ENCODE measurements at places on chromosomes 16 and 17.

DNA sequence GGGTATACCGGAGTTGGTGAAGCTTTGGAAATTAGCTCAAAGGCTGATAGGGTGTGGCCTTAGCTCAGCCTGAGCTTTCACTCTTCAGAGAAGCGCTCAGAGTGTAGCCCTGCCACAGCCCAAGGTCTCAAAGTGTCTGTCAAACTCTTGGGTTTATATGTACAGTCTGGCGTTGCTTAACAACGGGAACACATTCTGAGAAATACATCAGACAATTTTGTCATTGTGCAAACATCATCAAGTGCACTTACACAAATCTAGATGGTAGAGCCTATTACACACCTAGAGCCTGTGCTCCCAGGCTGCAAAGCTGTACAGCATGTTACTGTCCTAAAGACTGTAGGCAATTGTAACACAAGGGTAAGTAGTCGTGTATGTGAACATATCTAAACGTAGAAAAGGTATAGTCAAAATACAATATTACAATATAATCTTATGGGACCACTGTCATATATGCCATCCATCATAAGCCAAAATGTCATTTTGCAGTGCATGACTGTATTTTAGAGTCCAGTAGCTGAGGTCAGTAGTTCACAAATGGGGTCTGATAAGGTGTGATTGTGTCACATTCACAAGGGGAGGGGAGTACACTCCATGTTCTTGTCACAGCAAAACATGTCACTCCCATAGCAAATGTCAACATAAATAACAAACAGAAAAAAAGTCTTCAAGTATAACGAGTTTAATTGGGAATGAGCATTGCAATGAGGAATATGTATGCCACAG, 20.6 kb downstream of the CHAD start:
- no peaks in the 10 kb centered on the region for H3K27me3 ChIP-seq
- H3K4me3 ChIP-seq = no peak overlapping the region
- H3K4me1 ChIP-seq = peaks cover 9% of the 10 kb centered on the region
- H3K36me3 ChIP-seq = no peaks in the 10 kb centered on the region
- ATAC-seq = no peak

GRCh38 chr16:56673921-56674320, 4.3 kb downstream of the MT1H start:
- no peak overlapping the region for H3K27ac ChIP-seq
- no peak overlapping the region for H3K4me3 ChIP-seq
- ATAC-seq = peak; percentile 55
- no peaks in the 10 kb centered on the region for H3K36me3 ChIP-seq
- peaks cover 20% of the 10 kb centered on the region for H3K4me1 ChIP-seq

DNA sequence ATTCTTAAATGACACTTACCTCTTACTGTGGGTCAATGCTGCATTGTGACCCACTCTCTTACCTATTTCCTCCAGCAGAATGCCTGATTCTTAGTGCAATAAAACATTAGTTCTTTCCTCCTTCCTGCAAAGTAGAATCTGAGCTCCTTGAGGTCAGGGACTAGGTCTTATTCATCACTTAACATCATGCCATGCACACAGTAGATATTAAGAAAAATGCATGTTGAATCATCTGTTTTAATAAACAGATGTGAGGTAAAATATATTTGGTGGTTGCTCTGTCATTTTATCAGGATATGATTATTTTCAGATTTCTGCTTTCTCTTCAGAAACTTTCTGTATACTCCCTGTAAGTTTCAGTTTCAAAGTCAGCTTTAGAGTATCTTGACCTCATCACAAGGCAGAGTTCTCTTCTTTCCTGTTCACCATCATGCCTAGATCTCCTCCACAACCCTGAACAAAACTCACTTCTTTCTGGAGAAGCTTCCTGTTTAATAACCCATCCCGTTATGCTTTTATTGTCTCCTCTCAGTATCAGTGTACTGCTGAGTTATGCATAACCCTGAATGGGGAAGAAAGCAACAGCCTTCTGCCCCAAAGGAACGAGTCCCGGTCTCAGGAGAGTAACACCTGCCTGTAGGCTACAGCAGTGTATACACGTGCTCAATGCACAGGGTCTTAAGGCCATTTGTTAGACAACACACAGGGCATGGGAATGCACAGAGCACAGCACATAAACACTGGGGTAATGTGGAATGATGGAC, 30.3 kb upstream of the SUPT4H1 start:
- H3K36me3 ChIP-seq = no peaks in the 10 kb centered on the region
- no peaks in the 10 kb centered on the region for H3K27me3 ChIP-seq
- no peak overlapping the region for H3K4me3 ChIP-seq
- H3K27ac ChIP-seq = no peak overlapping the region
- H3K4me1 ChIP-seq = no peaks in the 10 kb centered on the region

GRCh38 chr17:17514993-17515933, 19.1 kb upstream of the RASD1 start:
- peaks cover 11% of the 10 kb centered on the region for H3K36me3 ChIP-seq
- no peaks in the 10 kb centered on the region for H3K4me1 ChIP-seq
- no peak overlapping the region for H3K4me3 ChIP-seq
- ATAC-seq = peak; percentile 39
- H3K27ac ChIP-seq = no peak overlapping the region

- no peak overlapping the region for H3K27ac ChIP-seq
- peaks cover 15% of the 10 kb centered on the region for H3K27me3 ChIP-seq
- no peak overlapping the region for H3K4me3 ChIP-seq
- no peaks in the 10 kb centered on the region for H3K4me1 ChIP-seq
Observed at GRCh38 chr16:28317040-28317880, 24.9 kb downstream of the SBK1 start.

GRCh38 chr17:30915833-30916611, 5.7 kb upstream of the ADAP2 start:
- H3K4me1 ChIP-seq = no peaks in the 10 kb centered on the region
- H3K27ac ChIP-seq = no peak overlapping the region
- H3K36me3 ChIP-seq = no peaks in the 10 kb centered on the region
- peaks cover 8% of the 10 kb centered on the region for H3K27me3 ChIP-seq
- no peak overlapping the region for H3K4me3 ChIP-seq

GRCh38 chr16:87058728-87059250, 258.4 kb downstream of the C16orf95 start:
- H3K4me3 ChIP-seq = no peak overlapping the region
- no peaks in the 10 kb centered on the region for H3K4me1 ChIP-seq
- no peaks in the 10 kb centered on the region for H3K36me3 ChIP-seq

- no peaks in the 10 kb centered on the region for H3K27me3 ChIP-seq
- ATAC-seq = no peak
- H3K4me1 ChIP-seq = peaks cover 17% of the 10 kb centered on the region
- no peak overlapping the region for H3K4me3 ChIP-seq
- H3K27ac ChIP-seq = peak overlapping the region; percentile 33
- H3K36me3 ChIP-seq = no peaks in the 10 kb centered on the region
Observed at GRCh38 chr16:87963400-87963799, 12.2 kb downstream of the BANP start.

DNA sequence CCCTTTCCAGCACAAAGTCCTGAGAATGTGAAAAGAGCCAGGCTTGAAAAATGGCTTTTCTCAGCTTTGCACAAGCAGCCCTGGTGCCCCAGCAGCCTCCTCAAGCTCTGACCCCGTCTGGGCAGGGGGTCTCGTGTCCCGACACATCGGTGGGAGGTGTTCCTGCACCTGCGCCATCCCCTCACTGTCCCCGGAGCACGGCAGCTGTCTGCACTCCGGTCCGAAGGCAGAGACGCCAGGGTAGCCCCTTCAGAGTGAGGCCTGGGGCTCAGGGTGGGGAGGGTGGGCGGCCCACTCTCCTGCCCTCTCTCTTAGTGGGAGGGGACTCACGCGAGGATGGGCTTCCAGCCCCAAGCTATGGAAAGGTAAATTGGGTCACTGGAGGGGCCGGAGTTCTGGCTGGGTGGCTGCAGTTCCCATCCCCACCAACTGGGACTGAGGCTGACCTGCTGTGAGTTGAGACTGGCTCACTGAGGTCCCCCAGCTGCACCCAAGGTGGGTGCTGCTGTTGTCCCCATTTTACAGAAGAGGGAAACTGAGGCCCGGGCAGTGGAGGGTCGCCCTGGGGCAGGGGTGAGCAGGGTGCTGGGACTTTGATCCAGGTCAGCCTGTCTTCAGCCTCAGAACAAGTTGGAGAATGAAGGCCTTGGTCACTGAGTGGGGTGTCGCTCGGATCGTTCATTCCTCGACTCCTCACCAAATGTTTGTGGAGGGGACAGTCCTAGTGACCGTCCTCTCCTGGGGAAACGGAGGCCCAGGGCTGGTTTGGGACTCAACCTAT, 2.3 kb upstream of the BAIAP3 start:
- H3K4me1 ChIP-seq = peaks cover 37% of the 10 kb centered on the region
- no peak for ATAC-seq
- peaks cover 17% of the 10 kb centered on the region for H3K36me3 ChIP-seq
- H3K27me3 ChIP-seq = peaks cover 59% of the 10 kb centered on the region
- H3K27ac ChIP-seq = no peak overlapping the region
- H3K4me3 ChIP-seq = peak overlapping the region; percentile 49

DNA sequence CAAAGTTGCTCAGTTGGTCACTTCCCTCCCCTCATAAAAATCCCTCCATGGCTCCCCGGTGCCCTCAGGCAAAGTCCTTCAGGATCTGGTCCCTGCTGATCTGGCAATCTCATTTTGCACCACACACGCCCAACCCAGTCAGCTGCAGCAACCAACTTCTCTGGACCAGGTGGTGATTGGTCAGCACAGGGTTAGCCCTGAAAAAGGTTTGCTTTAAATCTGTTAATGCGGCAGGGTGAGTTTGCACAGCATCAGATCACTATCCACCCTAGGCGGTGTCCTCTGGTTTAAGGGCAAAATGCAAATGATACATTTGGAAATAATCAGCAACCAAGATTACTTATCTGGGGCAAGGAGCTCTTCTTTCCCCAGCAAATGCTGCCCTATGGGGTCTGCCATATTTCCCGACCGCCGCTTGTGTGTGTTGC, 42.9 kb upstream of the TNRC6C start:
- H3K27me3 ChIP-seq = peaks cover 34% of the 10 kb centered on the region
- peaks cover 10% of the 10 kb centered on the region for H3K4me1 ChIP-seq
- no peaks in the 10 kb centered on the region for H3K36me3 ChIP-seq

- no peak overlapping the region for H3K4me3 ChIP-seq
- no peak for ATAC-seq
- no peaks in the 10 kb centered on the region for H3K36me3 ChIP-seq
- H3K4me1 ChIP-seq = no peaks in the 10 kb centered on the region
- no peaks in the 10 kb centered on the region for H3K27me3 ChIP-seq
- no peak overlapping the region for H3K27ac ChIP-seq
Observed at GRCh38 chr17:67115401-67115800, 71.0 kb downstream of the CACNG1 start.

GRCh38 chr17:82160075-82160474, 52.6 kb downstream of the CCDC57 start:
- no peaks in the 10 kb centered on the region for H3K4me1 ChIP-seq
- H3K27me3 ChIP-seq = no peaks in the 10 kb centered on the region
- H3K36me3 ChIP-seq = peaks cover 74% of the 10 kb centered on the region

DNA sequence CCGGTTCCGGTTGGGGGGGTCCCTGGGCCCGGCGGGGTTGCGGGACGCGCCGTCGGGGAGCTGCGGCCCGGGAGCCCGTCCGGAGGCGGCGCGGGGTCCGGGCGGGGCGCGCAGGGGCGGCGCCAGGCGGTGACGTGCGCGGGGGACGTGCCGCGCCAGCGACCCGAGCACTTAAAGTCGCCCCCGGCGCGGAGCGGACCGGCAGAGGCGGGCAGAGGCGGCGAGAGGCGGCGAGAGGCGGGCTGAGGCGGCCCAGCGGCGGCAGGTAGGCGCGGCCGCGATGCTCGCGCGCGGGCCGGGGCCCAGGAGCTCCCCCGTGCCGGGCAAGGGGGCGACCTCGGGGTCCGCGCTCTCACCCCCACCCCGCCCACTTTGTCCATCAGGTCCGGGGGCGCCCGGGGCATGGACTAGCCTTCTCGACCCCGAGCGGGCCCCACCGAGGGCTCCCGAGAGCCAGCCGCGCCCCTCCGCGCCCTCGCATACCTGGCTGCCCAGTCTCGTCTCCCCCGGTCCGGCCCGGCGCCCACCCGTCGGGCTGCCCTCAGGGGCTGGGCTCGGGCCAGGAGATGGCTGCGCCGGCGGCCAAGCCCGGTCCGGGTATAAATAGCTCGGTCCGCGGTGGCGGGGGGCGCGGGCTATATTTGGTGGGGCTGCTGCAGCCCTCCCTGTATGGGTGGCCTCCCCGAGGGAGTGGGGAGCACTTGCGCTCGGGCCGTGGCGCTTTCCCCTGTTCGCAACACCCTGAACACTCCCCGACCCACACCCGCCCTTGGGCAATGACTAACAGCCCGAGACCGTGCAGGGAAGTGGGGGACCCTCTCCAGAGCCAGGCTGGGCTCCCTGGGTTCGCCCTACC, at the start of gene SLC16A3:
Gene SLC16A3, plus strand, starts transcription at position 201 of the 856 bp plus-strand sequence. CDS start 6,967 bp downstream, outside the sequence.
- H3K27ac ChIP-seq = peak within 1 kb of the TSS; percentile 91
- no peaks in the 10 kb centered on the region for H3K36me3 ChIP-seq
- H3K4me3 ChIP-seq = peak within 1 kb of the TSS; percentile 74
- no peaks in the 10 kb centered on the region for H3K27me3 ChIP-seq
- ATAC-seq = peak; percentile 29

DNA sequence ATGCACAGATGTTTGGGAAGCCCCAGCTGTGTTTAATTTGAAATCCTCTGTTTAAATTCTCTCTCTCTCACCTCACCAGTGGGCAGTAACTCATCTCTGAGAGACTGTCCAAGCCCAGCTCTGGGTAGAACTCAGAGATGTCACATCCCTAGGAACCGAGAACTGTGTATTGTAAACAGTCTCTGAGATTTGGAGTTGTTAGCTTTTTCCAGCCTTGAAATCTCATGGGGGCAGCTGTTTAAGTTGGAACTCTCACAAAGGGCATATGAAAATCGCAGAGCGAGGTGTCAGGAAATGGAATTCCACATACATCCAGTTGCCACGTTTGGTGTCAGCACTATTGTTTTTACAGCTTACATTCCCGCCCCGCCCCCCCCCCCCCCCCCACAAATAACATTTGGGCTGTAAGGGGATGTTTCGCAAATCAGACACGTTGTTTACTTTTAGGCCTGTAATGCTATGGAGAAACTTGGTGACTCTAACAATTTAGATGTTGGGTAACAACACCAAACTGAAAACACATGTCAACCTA, 34.3 kb downstream of the VPS35L start:
- no peak overlapping the region for H3K4me3 ChIP-seq
- H3K36me3 ChIP-seq = no peaks in the 10 kb centered on the region
- peak; percentile 86 for ATAC-seq
- H3K4me1 ChIP-seq = no peaks in the 10 kb centered on the region
- H3K27me3 ChIP-seq = no peaks in the 10 kb centered on the region

DNA sequence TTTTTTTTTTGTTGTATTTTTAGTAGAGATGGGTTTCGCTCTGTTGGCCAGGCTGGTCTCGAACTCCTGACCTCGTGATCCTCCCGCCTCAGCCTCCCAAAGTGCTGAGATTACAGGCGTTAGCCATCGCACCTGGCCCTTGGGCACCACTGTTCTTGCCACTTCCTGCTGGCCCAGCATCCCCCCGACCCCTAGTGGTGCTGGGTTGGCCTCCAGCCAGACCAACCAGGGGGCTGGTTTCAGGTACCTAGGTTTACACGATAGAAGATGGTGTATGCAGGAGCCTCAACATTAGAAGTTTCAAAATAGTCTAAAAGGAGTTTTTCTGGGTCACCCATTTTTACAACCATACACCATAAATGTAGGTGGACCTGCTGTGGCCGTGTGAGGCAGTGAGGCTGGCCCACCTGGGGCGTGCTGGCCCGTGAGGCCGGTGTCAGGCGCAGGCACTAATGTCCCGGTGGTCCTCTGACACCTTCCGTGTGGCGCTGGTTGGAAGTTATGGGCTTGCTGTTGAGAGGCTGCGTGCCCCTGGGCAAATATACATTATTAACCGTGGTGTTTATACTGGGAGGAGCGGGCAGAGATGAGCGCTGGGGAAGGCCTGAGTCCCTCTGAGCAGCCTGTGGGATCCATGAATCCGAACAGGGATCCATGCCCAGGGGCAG, 43.5 kb downstream of the CFAP20 start:
- no peak overlapping the region for H3K4me3 ChIP-seq
- no peaks in the 10 kb centered on the region for H3K36me3 ChIP-seq
- ATAC-seq = no peak
- H3K27me3 ChIP-seq = peaks cover 7% of the 10 kb centered on the region
